ENCODE measurements at places on chromosomes 3 and 15. TPM values are rescaled to one million over a fixed set of nuclear protein-coding genes. Genes with fewer than 3 reads are reported as not detected.

TNIK gene
- total RNA-seq = 23.7 TPM

SLC24A5 gene
- total RNA-seq = not detected

ST8SIA2 gene
- under 0.01 TPM for total RNA-seq

SIDT1 gene
- total RNA-seq = not detected

ALDH1L1 gene
- total RNA-seq = 0.25 TPM

CORO2B gene
- 26.7 TPM for total RNA-seq

GOLGA8J gene
- total RNA-seq = 0.11 TPM
